Keratinocyte (primary cell): ENCODE measurements at places on chromosomes 13 and 19. TPM values are rescaled to one million over a fixed set of nuclear protein-coding genes. Genes with fewer than 3 reads are reported as not detected.

DNA sequence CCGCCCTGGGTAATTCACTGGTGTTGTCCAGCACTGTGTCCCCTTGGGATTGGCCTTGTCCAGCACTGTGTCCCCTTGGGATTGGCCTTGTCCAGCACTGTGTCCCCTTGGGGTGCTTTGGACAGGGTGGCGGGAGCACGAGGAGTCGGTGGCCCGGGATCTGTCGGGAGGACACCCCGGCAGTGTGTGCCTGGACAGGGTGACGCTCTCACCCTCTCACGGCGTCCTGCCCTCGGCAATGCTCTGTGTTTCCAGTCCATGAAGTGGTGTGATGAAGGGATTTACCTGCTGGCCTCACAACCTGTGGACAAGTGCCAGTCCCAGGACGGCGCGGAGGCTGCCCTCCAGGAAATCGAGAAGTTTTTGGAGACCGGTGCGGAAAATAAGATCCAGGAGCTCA is 29.9 kb upstream of the F7 start:
- no peak for DNase-seq

DNA sequence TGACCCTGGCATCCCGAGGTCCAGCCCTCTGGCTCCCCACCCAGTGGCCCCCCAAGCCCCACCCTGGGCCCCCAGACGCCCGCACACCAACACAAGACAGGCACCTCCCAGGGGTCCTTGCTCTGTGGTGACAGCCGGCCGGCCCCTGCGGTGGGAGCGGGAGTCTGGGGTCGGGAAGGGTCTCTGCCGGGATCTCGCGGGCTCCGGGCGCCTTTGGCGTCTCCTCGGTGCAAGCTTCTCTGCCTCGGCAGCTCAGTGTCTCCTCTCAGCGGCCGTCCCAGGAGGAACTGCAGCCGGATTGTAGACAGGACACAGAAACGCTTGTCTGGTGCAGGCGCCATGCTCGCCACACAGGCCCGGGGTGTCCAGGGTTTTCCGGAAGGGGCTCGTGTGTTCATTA is 43.7 kb downstream of the TMEM255B start:
- no peak for DNase-seq

RNF225 gene
- 0.06 TPM in 1 of 3 replicates, not detected in the others for polyA plus RNA-seq

DNA sequence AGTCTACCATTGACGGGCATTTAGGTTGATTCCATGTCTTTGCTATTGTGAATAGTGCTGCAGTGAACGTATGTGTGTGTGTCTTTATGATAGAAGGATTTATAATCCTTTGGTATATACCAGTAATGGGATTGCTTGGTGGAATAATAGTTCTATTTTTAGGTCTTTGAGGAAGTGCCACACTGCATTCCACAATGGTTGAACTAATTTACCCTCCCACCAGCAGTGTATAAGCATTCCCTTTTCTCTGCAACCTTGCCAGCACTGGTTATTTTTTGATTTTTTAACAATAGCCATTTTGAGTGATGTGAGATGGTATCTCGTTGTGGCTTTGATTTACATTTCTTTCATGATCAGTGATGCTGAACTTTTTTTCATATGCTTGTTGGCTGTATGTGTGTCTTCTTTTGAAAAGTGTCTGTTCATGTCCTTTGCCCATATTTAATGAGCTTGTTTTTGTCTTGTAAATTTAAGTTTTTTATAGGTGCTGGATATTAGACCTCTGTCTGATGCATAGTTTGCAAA is 37.5 kb downstream of the RFC3 start:
- DNase-seq = no peak

- no peak for DNase-seq
These were observed 79.9 kb upstream of the ABCC4 start for GRCh38 chr13:95381212-95381527.

CCL25 gene
- not detected in 3 replicates for polyA plus RNA-seq

KCNK6 gene
- 23.9 to 33.7 TPM (median 29.1 TPM) in 3 replicates for polyA plus RNA-seq

DNA sequence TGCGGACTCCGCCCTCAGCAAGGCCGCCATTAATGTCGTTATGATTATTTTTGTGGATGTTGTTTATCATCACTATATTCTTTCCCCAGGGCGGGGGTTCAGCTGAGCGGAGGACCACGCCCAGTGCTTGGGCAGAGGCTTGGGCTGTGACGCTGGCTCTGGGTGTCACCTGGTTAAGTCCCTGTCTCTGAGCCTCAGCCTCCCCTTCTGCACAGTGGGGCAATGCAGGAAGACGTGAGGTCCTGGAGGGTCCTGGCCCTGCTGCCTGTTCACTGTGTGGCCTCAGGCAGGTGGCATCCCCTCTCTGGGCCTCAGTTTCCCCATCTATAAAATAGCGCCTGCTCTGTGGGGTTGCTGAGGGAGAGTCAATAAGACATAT is 32.5 kb downstream of the NFIC start:
- no peak for DNase-seq

- DNase-seq = no peak
These were observed 1.5 kb downstream of the ZNF787 start for GRCh38 chr19:56119582-56119978.

CFAP97D2 gene
- polyA plus RNA-seq = not detected in 3 replicates

GRCh38 chr13:77872995-77873394 is 45.6 kb downstream of the EDNRB start:
- no peak for DNase-seq

CCDC70 gene
- not detected in 3 replicates for polyA plus RNA-seq

- no peak for DNase-seq
These were observed 154.4 kb downstream of the EFNB2 start for GRCh38 chr13:106381091-106381490.

DNA sequence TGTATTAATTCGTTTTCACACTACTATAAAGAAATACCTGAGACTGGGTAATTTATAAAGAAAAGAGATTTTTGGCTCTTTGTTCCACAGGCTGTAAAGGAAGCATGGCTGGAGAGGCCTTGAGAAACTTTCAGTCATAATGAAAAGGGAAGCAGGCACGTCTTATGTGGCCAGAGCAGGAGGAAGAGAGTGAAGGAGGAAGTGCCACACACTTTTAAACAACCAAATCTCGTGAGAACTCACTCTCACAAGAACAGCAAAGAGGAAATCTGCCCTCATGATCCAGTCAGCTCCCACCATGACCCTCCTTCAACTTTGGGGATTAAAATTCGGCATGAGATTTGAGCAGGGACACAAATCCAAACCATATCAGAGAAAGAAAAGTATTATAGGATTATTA is 1255.9 kb upstream of the MIR17HG start:
- no peak for DNase-seq

ZNF763 gene
- polyA plus RNA-seq = 1.2 to 2.3 TPM (median 1.3 TPM) in 3 replicates

- no peak for DNase-seq
These were observed 2.1 kb upstream of the FDX2 start for GRCh38 chr19:10317857-10318462.

ELOF1 gene
- 45.3 to 96.1 TPM (median 47.5 TPM) in 3 replicates for polyA plus RNA-seq

GRCh38 chr19:2337329-2337707 is 8.8 kb downstream of the SPPL2B start:
- no peak for DNase-seq

GRCh38 chr19:54530866-54531265 is 28.2 kb downstream of the LAIR2 start:
- no peak for DNase-seq

KIR2DL1 gene
- not detected in 3 replicates for polyA plus RNA-seq

- no peak for DNase-seq
These were observed 101.9 kb downstream of the TEX29 start for GRCh38 chr13:111422348-111422747.

CALM3 gene
- 245 to 556 TPM (median 411 TPM) in 3 replicates for polyA plus RNA-seq

GRCh38 chr13:64041296-64041695 is 2625.6 kb upstream of the PCDH20 start:
- no peak for DNase-seq

- no peak for DNase-seq
These were observed 567.5 kb downstream of the MYO16 start for GRCh38 chr13:109196948-109197347.

GRCh38 chr19:44113784-44114390 is 688 bp downstream of the ZNF225 start:
- DNase-seq = no peak

GRCh38 chr19:2207991-2208860 is 27.9 kb downstream of the PLEKHJ1 start:
- DNase-seq = no peak

DNA sequence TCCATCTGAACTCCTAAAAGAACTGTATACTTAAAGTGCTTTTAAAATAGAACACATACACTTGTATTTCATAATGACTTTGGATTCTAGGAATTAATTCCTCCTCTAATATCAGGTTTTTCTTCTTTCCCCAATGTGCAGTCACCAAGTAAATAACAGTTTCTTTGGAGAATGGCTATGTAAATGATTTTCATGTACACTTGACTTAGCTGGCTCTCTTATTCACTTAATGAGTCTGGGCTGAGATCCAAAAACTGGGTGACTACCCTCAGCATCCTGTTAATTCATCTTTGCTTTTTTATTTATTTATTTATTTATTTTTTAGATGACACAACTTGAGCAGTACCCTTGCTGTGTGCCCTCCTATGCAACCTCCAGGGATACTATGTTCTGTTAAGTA is 1003.7 kb downstream of the SLITRK1 start:
- DNase-seq = no peak

DNA sequence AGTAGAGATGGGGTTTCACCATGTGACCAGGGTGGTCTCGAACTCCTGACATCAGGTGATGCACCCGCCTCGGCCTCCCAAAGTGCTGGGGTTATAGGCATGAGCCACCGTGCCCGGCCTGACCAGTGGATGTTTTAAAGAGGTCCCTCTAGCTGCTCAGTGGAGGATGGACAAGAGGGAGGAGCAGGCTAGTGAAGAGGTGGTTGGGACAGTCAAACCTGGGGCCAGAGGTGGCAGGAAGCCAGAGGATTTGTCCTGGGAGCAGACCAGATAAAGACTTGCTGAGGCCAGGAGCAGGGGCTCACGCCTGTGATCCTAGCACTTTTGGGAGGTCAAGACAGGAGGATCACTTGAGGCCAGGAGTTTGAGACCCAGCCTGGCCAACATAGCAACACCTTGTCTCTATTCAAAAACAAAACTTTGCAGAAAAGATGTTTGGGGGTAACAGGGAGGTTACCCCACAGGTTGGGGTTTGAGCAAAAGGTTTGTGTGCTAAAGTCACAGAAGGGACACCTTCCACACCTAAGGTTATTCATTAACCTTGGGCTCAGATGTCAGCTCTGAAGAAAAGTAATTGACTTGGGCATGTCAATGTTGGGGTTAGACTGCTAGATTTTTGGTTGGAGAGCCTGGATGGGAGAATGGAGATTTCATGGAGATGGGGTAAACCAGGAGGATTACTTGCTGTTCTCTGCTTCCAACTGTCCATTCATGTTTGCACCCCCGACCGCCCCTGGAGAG is 9.0 kb downstream of the BCAM start:
- DNase-seq = no peak

CNMD gene
- polyA plus RNA-seq = not detected in 3 replicates

DNA sequence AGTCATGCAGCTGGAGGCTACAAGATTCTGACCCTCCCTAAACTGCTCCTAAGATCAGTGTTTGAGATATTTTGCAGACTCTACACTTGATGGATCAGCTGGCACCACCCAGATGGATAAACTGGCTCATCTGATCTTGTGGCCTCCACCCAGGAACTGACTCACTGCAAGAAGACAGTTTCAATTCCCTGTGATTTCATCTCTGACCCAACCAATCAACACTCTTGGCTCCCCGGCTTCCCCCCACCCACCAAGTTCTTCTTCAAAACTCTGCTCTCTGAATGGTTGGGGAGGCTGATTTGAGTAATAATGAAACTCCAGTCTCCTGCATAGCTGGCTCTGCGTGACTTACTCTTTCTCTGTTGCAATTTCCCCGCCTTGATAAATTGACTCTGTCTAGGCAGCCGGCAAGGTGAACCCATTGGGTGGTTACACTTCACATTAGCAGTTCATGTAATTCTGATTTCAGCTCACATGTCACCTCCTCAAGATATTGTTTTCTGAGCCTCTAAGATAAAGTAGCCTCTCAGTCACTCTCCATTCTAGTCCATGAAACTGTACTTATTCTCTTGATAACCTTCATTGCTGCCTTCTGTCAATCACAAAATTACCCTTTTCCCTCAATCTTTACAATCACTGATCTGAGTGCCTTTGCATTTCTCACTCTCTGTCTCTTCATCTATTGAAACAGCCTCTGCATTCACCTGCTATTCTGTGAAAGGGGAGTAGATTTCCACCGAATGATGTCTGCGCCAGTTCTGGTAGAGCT is 9.9 kb upstream of the FPR3 start:
- peak; percentile 93 for DNase-seq

LYPD3 gene
- polyA plus RNA-seq = 163 to 303 TPM (median 166 TPM) in 3 replicates

DNA sequence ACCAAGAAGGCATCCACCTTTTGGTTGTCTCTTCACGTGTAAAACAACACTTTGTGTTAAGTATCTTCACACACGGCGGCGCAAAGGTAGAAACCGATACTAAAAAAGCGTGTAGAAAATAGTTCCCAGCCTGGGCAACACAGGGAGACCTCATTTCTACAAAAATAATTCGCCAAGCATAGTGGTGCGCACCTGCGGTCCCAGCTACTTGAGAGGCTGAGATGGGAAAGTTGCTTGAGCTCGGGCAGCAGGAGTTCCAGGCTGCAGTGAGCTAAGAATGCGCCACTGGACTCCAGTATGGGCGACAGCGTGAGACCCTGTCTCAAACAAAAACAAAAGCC is 573 bp upstream of the ERCC5 start:
- no peak for DNase-seq

- DNase-seq = no peak
These were observed 41.6 kb downstream of the PAN3 start for GRCh38 chr13:28179974-28180373.

NOP53 gene
- 64.5 to 80.2 TPM (median 73.9 TPM) in 3 replicates for polyA plus RNA-seq

DNA sequence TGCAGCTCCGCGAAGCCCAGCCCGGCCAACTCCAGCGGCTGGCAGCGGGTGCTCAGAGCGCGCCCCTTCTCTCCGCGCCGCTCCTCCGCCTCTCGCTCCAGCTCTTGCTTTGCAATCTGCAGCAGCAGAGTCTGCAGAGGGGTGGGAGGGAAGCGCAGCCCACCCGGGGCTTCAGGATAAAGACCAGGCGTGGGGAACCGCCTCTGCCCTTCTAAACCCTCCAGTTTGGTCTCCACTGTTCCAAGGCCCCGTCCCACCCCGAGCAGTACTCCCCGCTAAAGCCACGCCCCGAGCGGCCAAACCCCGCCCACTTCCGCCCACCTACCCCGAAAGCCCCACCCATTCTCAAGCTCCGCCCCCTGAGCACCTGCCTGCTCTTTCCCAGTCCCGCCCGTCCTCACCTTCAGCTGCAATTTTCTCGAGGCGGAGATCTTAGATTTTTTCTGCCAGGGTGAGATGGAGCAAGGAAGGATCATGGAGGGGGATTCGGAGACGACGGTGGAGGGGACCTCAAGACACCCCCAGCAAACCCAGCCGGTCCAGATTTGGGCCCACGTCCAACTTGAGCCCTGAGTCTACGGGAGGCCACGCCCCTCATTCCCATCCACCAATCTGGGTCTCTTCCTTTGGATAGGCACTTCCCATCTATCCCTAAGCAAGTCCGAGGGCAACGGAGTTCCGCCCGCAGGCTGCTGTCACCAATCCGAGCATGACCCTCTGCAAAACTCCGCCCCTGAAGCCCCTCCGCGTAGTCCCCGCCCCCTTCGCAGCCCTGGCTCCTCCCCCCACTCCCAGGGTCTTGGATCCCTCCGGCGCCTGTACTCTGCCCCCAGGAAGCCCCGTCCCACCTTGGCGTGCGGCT is 1.1 kb downstream of the TNNI3 start:
- DNase-seq = no peak

FFAR3 gene
- not detected in 3 replicates for polyA plus RNA-seq
